Fibroblast of skin of left biceps (primary cell): ENCODE measurements at places on chromosomes 2 and 18.

DNA sequence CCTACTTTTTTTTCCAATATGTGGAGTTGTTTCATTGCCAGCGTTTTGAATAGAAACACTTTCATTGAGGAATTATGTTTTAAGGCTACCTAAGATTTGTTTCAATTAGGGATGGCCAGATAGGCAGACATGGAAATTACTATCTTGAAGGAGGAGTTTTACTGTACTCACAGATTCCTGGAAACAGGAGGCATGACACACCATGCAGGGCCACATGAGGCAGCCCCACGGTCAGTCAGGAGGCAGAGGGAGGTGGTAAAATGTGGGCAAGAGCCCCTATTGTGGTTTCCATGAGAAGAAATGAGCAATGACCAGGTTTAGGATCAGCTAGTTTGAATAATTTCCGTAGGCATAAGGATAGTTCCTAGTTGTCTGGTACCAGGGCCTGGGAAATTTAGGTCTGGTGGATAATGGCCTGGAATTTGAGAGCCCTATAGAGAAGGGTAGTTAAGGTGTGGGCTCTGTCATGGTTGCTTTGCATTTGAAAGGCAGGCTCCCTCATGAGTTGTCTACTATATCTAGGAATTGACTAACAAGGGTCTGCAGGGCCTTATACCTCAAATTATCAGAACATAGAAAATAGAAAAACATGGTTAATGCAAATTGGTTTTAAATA lies 360.0 kb upstream of the KCNJ3 start:
- DNase-seq, result no peak

DNA sequence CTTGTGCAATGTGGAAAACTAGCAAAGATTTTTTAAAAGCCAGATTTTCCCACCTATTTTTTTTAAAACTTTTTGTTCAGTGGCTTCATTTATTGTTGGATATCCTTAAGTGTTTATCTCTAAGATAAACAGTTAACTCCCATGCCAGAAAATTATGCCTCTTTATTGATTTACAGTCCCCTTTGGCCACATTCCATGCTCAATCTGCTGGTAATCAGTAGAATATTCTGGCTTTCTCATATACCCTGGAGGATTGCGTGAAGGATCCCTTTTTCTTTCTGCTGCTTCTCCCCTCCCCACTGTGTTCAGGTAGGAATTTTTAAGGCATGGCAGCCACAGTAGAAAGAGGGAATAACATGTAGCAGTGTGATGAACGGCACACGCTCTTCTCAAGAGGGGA lies 2.6 kb downstream of the GRHL1 start:
- DNase-seq, result no peak

DNA sequence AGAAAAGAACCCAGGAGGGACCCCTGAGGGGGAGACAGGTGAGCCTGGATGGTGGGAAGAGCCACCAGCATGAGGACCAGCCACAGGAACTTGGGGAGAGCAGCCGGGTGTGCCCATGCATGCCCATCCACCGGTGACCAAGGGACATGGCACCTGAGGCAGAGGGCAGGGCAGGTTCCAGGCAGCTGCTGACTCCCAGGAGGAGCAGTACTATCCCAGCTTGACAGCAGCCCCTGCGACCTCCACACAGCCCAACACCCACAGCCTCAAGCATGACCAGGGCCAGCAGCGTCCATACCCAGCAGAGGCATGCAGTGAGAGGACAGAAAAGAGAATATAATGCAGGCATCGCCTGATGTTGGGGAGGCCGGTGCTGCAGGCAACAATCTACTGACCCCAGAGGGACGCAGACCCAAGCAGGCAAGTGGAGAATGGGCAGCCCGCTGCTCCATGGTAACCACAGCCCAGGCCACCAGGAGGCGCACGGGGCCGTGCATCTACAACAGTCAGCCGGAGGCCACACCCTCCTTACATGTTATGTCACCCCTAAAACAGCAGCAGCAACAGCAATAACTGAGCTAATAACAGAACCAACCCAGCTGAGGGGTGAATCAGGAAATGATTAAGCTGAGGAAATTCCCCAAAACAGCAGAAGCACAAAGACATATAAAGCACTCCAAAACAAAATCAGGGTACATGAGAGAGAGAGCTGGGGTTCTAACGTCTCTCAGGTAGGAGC lies 44.1 kb downstream of the ANKMY1 start:
- DNase-seq, result peak; percentile 33

DNA sequence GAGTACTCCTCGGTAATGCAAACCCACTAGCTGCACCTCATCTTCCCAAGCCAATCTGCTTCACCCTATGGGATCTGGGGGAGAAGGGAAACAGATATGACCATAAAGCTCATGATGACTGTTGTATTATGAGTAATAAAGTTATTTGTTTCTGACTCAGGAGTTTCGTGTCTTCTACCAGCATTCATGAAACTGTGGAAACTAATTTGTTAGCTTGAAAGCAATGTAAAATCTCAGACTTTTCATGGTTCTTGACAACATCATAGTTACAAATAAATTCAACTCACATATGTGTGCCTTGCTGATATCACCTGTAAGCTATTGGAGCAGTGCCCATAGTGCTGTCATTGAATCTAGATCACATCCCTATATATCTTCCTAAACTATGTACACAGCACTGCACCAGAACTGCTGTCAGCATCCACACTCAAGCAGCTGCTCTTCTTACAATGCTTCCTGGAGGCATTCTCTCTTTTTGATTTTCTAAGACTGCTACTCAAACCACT lies 135.6 kb upstream of the KYNU start:
- DNase-seq, result no peak

GRCh38 chr2:1886405-1886992 lies 142.2 kb upstream of the PXDN start:
- DNase-seq, result peak; percentile 9

- no peak for DNase-seq
These were observed 24.9 kb downstream of the ZFP36L2 start for GRCh38 chr2:43201497-43201896.

- no peak for DNase-seq
These were observed 160.8 kb downstream of the COL6A3 start for GRCh38 chr2:237253046-237253702.

DNA sequence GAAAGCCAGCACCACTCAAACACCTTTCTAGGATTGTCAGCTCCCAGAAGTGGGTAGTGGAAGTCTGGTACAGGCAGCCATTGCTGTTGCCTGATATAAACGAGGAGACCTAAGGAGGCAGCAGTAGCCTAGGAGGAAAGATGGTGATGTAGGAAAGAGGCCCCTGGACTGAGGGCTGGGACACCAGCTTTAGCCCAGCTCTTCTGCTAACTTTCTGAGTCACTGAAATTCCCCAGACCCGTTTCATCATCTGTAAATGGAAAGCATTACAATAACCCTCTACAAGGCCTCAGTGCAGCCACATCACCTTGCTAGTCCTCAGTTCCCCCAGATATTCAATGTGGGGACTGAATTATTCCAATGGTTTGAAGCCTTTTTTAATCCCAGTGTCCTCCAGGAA lies 336.5 kb downstream of the TNS1 start:
- DNase-seq, result no peak

DNA sequence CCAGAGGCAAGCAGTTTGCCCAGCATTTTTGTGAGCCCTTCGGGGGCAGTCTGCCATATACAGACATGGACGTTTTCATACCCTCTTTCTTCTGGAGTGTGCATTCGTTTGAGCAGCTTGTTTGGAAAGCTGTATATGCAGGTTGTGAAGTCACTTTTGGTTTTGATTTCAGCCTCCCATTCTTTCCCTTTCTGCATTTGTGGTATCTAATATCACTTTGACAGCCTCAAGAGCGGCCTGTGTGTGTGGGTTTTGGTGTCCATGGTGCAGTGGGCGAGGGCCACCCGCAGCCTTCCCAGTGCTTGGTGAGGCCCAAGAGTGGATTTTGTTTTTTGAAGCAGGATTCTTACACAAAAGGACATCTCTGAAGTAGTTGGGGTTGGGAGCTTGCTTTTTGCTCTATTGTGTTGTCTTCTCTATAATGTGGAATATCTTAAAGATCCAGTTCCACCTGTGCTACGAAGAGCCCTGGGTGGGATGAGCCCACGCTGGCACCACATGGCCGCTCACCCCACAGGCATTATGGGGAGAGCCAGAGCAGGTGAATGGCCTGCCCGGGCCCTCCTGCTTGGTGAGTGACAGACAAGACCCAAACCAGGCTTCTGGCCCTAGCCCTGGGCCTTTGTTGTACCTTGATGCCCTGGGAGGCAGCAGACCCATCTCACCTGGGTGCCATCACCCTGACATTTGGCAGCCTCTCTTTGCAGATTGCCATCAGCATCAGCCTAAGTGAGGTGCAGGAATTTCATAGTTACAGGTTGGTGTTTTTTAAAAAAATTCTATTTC lies 29.5 kb downstream of the INPP4A start:
- DNase-seq, result no peak

DNA sequence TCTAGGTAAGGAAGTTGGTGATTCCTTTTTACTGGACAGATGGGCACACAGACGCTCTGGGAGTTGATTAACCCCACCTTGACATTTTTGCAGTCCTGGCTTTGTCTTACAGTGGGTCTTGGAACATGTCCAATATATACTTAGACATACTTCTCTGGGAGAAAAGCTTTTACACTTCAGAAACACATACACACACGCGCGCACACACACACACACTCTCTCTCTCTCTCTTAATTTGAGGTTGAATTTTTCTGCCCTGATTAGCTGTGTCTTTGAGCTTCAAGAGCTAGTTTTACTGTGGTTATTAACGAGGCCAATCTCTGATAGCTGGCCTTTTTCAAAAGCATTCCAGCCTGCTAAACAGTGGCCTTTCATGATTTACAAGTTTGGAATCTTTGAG lies 215.0 kb downstream of the MYCN start:
- DNase-seq, result no peak

DNA sequence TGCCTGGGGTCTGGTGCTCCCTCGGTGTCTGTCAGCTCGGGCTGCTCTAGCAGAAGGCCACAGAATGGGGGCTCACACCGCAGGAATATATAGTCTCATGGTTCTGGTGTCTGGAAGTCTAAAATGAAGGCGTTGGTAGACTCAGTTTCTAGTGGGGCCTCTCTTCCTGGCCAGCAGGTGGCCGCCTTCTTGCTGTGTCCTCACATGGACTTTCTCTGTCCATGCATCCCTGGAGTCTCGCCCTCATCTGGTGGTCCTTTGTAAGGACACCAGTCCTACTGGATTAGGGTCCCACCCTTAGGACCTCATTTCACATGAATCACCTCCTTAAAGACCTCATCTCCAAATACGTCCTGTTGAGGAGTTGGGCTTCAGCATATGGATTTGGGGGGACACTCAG lies 65.7 kb downstream of the RRM2 start:
- DNase-seq, result no peak

- no peak for DNase-seq
These were observed 121.8 kb upstream of the FN1 start for GRCh38 chr2:215557701-215558100.

- no peak for DNase-seq
These were observed 100.3 kb upstream of the NEUROD1 start for GRCh38 chr2:181780657-181781056.

DNA sequence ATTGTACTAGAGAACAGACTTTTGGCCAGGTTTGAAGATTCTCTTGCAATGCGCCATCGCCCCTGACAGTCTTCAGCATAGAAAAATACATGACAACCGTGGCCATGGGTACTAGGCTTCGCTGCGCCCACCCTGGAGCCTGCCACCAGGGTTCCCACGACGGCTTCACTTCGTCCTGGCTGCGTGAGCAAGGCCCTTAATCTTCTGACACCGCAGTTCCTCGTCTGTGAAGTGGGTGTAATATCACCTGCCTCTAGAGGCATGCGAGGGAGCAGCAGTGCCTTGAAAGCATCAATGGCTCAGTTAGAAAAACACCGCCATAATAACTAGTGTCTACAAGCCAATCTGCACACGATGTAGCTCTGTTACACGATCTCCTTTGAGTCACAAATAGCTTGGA lies 175.2 kb upstream of the HS6ST1 start:
- DNase-seq, result no peak

DNA sequence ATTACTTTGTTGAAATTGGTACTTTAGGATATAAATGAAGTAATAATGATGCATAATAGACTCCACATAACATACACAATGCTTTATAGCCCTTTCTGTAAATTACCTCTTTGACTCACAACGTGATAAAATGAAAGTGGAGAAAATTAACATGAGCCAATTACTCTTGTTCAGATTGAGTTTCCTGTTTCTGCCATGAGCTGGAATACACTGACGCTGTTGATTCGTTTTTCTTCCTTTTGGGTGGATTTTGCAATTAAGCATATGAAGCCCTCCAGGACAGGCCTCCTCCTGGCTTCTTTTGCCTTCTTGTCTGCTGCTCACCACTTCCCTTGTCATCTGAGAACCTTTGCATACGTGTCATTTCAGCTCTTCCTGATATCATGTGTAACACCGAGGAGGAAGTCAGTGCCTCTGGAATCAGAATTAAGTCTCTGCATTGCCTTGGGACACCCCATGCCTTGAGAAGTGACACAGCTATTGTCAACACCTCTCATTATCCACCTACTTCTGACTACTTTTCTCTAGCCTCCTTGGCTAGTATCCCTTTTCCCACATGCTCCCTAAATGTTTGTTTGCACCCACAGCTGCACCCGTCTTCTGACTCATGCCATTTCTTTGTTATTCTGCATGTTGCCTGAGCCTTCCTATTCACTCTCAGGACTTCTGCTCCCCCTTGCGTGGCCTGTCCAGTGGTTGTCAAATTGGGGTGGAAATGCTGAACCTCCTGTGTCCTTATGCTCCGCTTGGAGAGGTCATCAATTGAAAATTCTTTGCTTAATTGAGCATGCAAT lies 134.1 kb downstream of the FMNL2 start:
- no peak for DNase-seq

DNA sequence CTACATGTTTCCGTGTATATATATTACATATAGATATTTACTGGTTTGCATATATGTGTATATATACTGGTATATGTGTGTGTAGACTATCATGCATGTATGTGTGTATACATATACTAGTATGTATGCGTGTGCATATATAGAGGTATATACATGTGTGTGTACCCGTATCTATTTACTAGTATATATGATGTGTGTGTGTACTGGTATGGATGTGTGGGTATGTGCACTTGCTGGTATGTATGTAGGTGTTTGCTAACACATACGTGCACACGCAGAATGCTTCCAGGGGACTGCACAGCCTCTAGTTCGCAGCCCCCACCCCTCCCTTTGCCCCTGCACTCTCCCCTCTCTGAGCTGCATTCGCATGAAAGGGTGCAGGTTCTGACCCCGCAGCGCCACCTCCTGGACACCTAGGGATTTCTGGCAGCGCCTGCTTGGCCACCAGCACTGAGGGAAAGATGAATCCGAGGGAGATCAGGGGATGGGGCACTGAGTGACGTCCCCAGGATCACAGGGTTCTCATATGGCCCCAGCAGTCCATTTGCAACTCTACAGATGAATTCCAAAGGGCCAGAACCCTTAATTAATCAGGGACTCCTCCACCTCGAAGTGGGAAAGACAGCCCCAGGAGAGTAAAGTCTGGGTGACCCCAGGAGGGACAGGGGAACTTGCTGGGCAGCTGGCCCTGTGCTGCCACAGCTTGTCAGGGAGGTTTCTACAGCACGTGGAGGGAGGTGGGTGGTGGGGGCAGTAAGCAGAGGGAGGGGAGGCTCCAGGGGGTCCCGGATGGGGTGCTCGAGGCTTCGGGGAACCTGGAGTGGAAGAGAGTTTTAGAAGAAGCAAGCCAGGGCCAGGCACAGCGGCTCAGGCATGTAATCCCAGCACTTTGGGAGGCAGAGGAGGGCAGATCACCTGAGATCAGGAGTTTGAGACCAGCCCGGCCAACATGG lies 66.8 kb upstream of the ASAP2 start:
- no peak for DNase-seq
